ENCODE measurements at places on chromosomes 16 and 17.
A peak's percentile ranks its signal among the peaks of the same experiment; 100 is the strongest.

- DNase-seq: peak; percentile 79
These were observed 6.7 kb upstream of the KRT31 start for GRCh38 chr17:41404024-41404671.

DNA sequence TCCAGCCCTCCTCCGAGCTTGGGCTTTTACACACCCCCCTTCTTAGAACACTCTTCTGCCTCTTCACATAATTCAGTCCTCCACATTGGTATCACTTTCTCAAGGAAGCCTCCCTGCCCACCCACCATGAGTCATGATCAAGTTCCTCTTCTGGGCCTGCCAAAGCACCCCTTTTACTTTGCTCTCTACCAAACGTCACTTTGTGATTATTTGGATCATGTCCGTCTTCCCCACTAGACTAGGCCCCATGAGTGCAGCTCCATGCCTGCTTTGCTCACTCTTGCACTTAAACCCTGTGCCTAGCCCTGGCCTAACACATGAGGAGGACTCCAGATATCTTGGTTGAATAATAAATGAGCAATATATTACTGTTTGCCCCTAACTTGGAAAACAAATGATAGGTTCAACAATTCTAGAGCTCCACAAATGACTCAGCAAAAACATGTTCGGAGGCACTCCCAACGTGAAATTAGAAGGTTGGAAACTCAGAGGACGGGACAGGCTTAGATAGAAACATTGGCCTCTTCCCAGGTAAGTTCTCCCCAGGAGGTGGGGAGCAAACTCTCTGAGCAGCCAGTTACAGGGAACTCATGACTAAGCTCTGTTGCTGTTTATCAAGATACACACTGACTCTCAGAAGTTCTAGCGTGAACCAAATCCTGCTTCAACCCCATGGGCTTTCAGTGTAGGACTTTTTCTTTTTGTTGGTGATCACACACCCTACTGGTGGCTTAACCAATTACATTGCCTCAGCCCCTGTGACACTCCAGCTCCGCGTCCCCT is 28.3 kb downstream of the G6PC1 start:
- peak; percentile 62 for DNase-seq

- DNase-seq: no peak
These were observed 4.9 kb upstream of the CCNF start for GRCh38 chr16:2424061-2425007.

DNA sequence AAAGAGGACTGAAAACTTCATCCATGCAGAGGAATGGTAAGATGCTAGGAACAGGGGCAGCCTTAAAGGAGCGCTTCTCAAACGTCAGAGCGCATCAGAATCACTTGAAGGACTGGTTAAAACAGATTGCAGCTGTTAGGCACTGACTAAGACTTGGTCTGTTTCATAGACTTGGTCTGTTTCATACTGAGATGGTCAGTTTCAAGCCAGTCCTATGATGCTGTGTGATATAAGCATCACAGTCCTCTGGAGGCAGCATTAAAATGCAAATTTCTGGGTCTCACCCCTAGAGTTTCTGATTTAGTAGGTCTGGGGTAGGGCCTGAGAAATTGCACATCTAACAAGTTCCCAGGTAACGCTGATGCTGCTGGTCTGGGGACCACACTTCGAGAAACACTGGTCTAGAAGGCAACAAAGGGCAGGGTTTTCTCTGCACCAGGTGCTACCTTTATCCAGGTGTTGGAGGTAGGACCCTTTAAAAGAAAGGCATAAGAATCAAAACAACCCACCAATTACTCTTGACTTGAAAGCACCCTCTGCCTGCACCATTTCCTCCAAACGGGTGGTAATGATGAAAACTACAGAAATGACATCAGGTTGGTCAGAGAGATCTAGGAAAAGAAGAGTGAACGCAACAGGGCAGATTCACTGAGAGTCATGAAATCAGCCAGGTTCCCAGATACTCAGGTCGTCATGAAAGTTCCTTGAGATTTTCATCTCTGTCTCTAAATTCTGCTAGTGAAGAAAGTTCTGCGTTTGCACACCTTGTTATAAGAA is 95.0 kb upstream of the RCVRN start:
- DNase-seq: no peak

DNA sequence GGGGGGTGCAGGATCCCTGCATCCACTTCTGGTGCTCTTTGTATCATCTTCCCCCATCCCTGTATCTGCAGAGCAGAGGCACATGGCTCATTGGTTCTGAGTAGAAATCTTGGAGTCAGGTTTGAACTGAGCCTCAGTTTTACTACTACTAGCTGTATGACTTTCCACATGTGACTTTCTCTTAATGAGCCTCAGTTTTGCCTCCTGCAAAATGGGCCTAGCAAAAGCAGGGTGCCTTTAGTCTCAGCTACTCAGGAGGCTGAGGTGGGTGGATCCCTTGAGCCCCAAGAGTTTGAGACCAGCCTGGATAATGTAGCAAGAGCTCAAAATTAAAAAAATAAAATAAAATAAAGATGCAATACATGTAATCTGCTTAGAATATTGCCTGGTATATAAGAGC is 81.4 kb downstream of the SDR42E1 start:
- no peak for DNase-seq

- DNase-seq: no peak
These were observed 9.9 kb downstream of the TAOK2 start for GRCh38 chr16:29983420-29984136.

Measured in activated CD4-positive, alpha-beta T cell treated with anti-CD3 and anti-CD28 coated beads for 48 hours (primary cell).